ENCODE measurements at places on chromosomes 11 and 22. TPM values are rescaled to one million over a fixed set of nuclear protein-coding genes. Genes with fewer than 3 reads are reported as not detected.

GRCh38 chr22:42670921-42671709 is 21.9 kb upstream of the CYB5R3 start:
- H3K27me3 ChIP-seq = no peaks in the 10 kb centered on the region
- H3K27ac ChIP-seq = no peak overlapping the region
- H3K36me3 ChIP-seq = no peaks in the 10 kb centered on the region
- H3K4me1 ChIP-seq = no peaks in the 10 kb centered on the region
- H3K4me3 ChIP-seq = no peak overlapping the region

GRCh38 chr11:94279996-94280395 is 24.4 kb upstream of the IZUMO1R start:
- H3K36me3 ChIP-seq = no peaks in the 10 kb centered on the region
- H3K4me1 ChIP-seq = no peaks in the 10 kb centered on the region
- no peak overlapping the region for H3K27ac ChIP-seq
- H3K4me3 ChIP-seq = no peak overlapping the region
- H3K27me3 ChIP-seq = no peaks in the 10 kb centered on the region

DNA sequence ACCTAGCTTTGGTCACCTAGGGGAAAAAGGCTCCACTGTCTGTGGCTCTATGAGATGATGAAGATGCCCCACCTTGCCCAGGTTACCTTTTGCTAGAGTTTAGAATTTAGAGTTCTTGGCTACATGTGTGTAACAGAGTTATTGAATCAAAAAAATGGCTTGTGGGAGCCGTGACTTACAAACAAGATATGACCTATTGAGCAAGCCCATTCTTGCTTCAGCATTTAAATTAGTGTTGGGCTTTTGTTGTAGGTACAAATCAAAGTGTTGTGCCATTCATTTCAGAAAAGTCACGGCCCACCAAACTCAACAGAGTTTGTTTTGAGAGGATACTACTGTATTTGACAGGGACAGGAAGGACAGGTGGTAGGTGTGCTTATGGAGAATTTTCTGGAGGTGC is 768.8 kb downstream of the NTM start:
- H3K36me3 ChIP-seq = no peaks in the 10 kb centered on the region
- no peaks in the 10 kb centered on the region for H3K4me1 ChIP-seq
- DNase-seq = no peak
- no peak overlapping the region for H3K4me3 ChIP-seq

DNA sequence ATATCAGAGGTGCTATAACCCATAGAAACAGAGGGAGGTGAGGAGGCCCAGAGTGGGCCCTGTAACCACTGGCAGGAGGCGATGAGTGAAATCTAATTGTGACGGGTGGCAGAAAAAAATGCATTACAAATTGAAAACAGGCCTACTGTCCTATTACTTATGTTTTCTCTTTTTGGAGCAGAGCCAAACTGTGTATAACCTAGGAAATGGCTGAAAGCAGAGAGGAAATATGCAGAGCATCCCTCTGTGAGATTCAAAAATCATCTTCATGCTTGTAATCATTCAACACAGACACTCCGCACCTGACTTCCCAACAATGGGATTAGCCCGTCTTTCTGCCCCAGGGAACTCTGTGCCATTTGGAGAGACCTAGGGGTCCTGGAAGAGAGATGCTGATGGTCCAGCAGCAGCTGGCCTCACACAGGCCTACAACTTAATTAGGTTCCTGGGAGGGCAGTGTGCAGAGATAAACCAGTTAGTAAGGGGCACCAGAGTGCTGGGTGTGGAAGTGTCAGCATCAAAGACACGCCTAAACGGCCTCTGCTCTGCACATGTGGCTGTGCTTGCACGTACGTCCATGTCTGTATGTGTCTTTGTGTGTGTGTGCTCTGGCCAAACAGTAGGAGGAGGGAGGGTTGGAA is 41.8 kb downstream of the MAP6 start:
- H3K4me3 ChIP-seq = no peak overlapping the region
- no peaks in the 10 kb centered on the region for H3K36me3 ChIP-seq

DNA sequence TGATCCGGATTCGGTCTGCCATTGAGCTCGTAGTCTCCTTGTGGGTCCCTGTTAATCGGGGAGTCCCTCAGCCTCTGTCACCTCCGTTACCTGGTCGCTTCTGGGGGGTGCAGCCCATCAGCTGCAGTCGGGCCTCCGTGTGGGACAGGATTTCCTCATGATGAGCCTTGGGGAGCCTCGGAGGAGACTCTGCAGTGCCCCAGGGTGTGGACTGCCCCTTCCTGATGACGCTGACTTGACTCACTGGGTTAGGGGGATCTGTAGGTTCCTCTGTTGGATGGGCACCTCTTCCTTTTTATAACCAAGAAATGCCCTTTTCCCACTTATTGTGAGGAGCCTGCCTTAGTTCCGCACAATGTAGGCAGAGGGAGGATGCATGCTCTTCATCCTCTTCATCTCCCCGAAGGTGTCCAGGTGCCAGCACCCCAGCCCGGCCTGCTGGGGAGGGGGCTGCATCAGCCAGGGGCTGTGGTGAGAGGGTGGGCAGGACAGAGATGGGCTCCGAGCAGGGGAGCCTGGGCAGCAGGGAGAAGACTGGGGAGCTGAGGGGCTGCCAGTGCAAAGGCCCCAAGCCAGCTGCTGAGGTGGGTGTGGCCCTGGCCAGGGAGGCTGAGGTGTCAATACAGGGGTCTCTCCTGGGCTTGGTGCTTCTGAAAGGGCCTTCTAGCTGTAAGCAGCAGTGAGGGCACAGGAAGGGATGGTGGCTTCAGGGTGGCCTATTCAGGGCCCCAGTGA is 13.5 kb upstream of the TTLL8 start:
- H3K4me3 ChIP-seq = no peak overlapping the region
- H3K27me3 ChIP-seq = no peaks in the 10 kb centered on the region
- no peaks in the 10 kb centered on the region for H3K4me1 ChIP-seq
- no peak overlapping the region for H3K27ac ChIP-seq
- no peaks in the 10 kb centered on the region for H3K36me3 ChIP-seq

DNA sequence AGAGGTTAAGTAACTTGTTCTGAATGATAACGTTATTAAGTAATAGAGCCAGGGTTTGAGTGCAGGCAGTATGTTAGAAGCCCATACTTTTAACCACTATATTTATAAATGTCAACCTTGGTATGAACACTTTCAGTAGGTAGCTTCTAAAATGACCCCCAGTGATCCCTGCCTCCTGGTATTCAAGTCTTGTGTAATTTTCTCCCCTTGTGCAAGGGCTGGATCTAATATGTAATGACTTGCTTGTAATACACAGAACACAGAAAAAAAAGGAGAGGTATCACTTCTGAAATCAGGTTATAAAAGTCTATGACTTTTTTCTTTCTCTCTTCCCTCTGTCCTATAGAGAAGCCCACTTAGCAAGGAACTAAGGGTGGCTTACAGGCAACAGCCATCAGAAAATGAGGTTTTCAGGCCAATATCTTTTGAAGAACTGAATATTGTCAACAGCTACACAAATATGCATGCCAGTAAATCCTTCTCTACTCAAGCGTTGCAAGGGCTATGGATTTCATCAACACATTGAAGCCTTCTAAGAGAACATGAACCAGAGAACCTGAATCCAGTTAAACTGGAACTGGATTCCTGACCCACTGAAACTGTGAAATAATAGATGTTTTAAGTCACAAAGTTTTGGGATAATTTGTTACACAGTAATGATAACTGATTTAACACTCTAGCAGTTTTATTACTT is 712.3 kb downstream of the METTL15 start:
- no peak overlapping the region for H3K4me3 ChIP-seq
- H3K27ac ChIP-seq = no peak overlapping the region
- no peaks in the 10 kb centered on the region for H3K4me1 ChIP-seq
- no peaks in the 10 kb centered on the region for H3K27me3 ChIP-seq
- H3K36me3 ChIP-seq = no peaks in the 10 kb centered on the region
- DNase-seq = no peak

GRCh38 chr22:41535244-41535643 is 9.0 kb downstream of the POLR3H start:
- H3K4me3 ChIP-seq = no peak overlapping the region
- H3K27me3 ChIP-seq = no peaks in the 10 kb centered on the region
- H3K36me3 ChIP-seq = peaks cover 9% of the 10 kb centered on the region
- H3K4me1 ChIP-seq = no peaks in the 10 kb centered on the region

- H3K36me3 ChIP-seq = no peaks in the 10 kb centered on the region
- H3K27ac ChIP-seq = no peak overlapping the region
- DNase-seq = no peak
- no peaks in the 10 kb centered on the region for H3K4me1 ChIP-seq
These were observed 25.7 kb downstream of the MPPED2 start for GRCh38 chr11:30560206-30561106.

GRCh38 chr11:66280428-66280827 is 2.5 kb downstream of the CNIH2 start:
- no peaks in the 10 kb centered on the region for H3K27me3 ChIP-seq
- H3K36me3 ChIP-seq = no peaks in the 10 kb centered on the region
- DNase-seq = no peak
- H3K4me3 ChIP-seq = no peak overlapping the region
- H3K27ac ChIP-seq = no peak overlapping the region

- no peak overlapping the region for H3K4me3 ChIP-seq
- no peaks in the 10 kb centered on the region for H3K27me3 ChIP-seq
- H3K4me1 ChIP-seq = no peaks in the 10 kb centered on the region
These were observed 28.7 kb downstream of the CADM1 start for GRCh38 chr11:115475564-115475963.

GRCh38 chr11:86040919-86041850 is 27.7 kb downstream of the PICALM start:
- no peaks in the 10 kb centered on the region for H3K27me3 ChIP-seq
- H3K4me1 ChIP-seq = peaks cover 9% of the 10 kb centered on the region
- no peak overlapping the region for H3K27ac ChIP-seq
- H3K36me3 ChIP-seq = no peaks in the 10 kb centered on the region

DNA sequence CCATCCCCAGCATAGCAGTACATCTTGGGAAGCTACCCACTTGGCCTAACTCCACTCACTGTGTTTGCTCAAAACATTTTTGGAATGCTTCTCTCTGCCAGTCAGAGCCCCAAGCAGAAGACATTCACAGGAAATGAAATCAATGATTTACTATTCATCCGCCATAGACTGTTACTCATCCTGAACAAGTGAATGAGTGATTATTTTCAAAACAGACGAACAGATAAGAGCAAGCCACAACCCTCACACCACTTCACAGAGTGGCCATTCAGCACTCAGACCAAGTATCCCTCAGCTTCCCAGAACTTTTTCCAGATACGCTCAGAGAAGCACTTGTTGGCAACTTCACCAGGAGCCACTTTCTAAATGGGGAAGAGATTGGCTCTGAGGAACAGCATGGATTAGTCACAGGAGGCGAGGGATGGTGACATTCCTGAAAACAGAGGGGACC is 13.0 kb upstream of the UBASH3B start:
- no peak overlapping the region for H3K4me3 ChIP-seq
- H3K36me3 ChIP-seq = no peaks in the 10 kb centered on the region
- no peak overlapping the region for H3K27ac ChIP-seq
- H3K27me3 ChIP-seq = no peaks in the 10 kb centered on the region
- H3K4me1 ChIP-seq = no peaks in the 10 kb centered on the region

DNA sequence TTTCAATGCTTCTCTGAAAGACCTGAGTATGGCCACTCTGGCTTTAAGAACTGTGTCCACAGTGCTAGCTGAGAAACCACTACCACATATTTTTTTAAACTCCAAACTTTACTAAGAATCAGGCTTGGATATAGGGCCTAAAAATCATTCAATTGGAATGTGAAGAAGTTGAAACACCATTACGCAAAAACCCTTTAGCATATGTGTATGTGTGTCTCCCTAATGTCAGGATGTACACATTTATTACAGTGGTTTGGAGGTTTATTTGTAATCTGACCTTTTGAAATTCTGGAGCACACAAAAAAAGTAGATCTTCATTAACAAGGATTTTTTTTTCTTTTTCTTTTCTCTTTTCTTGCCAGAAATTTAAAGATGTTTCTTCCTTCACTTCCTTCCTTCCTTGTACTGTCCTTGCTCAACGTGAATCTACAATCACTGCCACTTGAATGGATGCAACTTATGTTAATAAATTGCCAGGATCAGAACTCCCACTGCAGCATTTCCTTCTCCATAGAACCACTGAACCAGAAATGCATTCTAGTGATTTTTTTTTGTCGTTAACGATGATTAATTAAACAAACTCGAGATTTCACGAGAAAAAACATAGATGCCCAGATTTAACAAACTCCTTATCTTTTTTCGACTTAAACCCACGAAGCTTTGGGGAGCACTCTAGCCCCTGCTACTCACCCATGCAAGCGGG is 3.1 kb upstream of the ADM start:
- H3K36me3 ChIP-seq = no peaks in the 10 kb centered on the region
- no peaks in the 10 kb centered on the region for H3K4me1 ChIP-seq
- DNase-seq = no peak
- peak overlapping the region; percentile 97 for H3K27ac ChIP-seq
- peak overlapping the region; percentile 78 for H3K4me3 ChIP-seq

DNA sequence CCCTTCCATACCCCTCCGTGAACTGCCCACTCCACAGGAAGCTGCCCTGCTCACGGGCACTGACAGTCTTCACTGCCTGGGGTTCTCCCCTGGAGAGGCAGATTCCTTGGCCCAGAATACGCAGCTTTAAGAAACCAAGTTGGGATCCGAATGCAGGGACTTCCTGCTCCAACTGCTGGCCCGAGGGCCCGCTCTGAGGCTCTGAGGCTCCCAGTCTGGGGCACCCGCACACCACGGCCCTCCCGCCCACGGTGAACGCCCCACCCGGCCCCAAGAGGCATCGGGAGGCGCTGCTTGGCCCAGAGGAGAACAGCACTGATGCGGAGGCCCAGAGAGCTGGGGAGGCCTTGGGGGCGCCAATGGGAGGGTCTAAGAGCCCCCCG is 42.3 kb downstream of the IGF2 start:
- DNase-seq = no peak
- H3K4me3 ChIP-seq = no peak overlapping the region
- peaks cover 7% of the 10 kb centered on the region for H3K4me1 ChIP-seq
- no peak overlapping the region for H3K27ac ChIP-seq
- no peaks in the 10 kb centered on the region for H3K27me3 ChIP-seq
- no peaks in the 10 kb centered on the region for H3K36me3 ChIP-seq

DNA sequence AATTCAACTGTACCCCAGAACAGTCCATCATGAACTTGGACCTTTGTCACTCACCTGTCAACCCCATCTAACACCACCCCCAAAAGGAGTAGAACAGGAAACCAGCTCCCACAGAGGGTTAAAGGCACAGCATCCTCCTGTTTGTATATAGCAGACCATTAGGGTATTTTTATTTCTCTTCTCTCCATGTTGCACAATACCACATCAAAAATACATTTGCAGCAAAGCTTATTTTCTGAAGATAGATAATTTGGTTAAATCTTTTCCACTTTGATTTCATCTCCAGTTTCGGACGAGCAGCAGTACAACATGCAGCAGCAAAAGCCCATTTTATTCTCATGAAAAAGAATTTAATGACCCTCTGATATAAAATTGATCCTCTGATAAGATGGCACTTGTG is 103.1 kb downstream of the KIRREL3 start:
- H3K4me1 ChIP-seq = no peaks in the 10 kb centered on the region
- no peak for DNase-seq
- H3K4me3 ChIP-seq = no peak overlapping the region
- no peak overlapping the region for H3K27ac ChIP-seq
- no peaks in the 10 kb centered on the region for H3K36me3 ChIP-seq

OR5B21 gene
- not detected for total RNA-seq

ACTN3 gene
- not detected for total RNA-seq

ARVCF gene
- 11.7 TPM for total RNA-seq

ANGPTL5 gene
- not detected for total RNA-seq

PES1 gene
- total RNA-seq = 98.3 TPM

PNPLA5 gene
- total RNA-seq = not detected

KCNJ4 gene
- not detected for total RNA-seq

BLID gene
- total RNA-seq = not detected

Data from colonic mucosa (tissue), 4 donors.